ENCODE measurements at places on chromosomes 7 and 10. TPM values are rescaled to one million over a fixed set of nuclear protein-coding genes. Genes with fewer than 3 reads are reported as not detected.

Gene PKD1L1
- total RNA-seq, result 2.5 TPM

Gene EVX1
- total RNA-seq, result not detected

Gene ACSL5
- total RNA-seq, result 5.8 TPM

Gene FAM241B
- total RNA-seq, result 2.4 TPM

Gene SLC13A4
- total RNA-seq, result 0.09 TPM

Gene C10orf53
- not detected for total RNA-seq

Gene CALN1
- total RNA-seq, result not detected

Gene DNAJC12
- total RNA-seq, result 4.1 TPM

Gene TAS2R4
- not detected for total RNA-seq

Gene CAV2
- 215 TPM for total RNA-seq

Gene HHEX
- 4.1 TPM for total RNA-seq

Gene NOBOX
- not detected for total RNA-seq

Gene SLC26A5
- not detected for total RNA-seq

Gene TCAF1
- 49.3 TPM for total RNA-seq

Gene GSTO2
- total RNA-seq, result 0.88 TPM

Gene SDK1
- total RNA-seq, result 2.2 TPM

Gene ALOX5
- total RNA-seq, result 2.7 TPM

Gene TSPAN14
- total RNA-seq, result 24.6 TPM

Gene MRC1
- total RNA-seq, result 4.7 TPM

Gene AFAP1L2
- total RNA-seq, result 8.2 TPM

Gene AMPH
- total RNA-seq, result 3.9 TPM

Gene LIPN
- total RNA-seq, result 0.43 TPM

Gene ADCK2
- total RNA-seq, result 18.3 TPM

Gene ZNF775
- total RNA-seq, result 3.3 TPM

Gene TCERG1L
- 0.25 TPM for total RNA-seq

Gene TRIM50
- total RNA-seq, result not detected

Gene ZP3
- not detected for total RNA-seq

Gene ZNF511
- total RNA-seq, result 40.5 TPM

Gene EN2
- 0.06 TPM for total RNA-seq

Gene AVPI1
- 13.0 TPM for total RNA-seq

Gene ARHGAP22
- 1.2 TPM for total RNA-seq

Gene LRRN3
- 1.1 TPM for total RNA-seq

Gene FGFBP3
- 0.81 TPM for total RNA-seq

Gene PCLO
- total RNA-seq, result 3.0 TPM

Gene CALML5
- not detected for total RNA-seq

Gene HOXA5
- total RNA-seq, result not detected

Gene TRIM73
- 0.25 TPM for total RNA-seq

Gene CRHR2
- 0.99 TPM for total RNA-seq

Gene IGF2BP3
- not detected for total RNA-seq

Gene CPA4
- total RNA-seq, result not detected
